HuH-7.5 (cell line): ENCODE measurements at places on chromosomes 5 and 9.

DNA sequence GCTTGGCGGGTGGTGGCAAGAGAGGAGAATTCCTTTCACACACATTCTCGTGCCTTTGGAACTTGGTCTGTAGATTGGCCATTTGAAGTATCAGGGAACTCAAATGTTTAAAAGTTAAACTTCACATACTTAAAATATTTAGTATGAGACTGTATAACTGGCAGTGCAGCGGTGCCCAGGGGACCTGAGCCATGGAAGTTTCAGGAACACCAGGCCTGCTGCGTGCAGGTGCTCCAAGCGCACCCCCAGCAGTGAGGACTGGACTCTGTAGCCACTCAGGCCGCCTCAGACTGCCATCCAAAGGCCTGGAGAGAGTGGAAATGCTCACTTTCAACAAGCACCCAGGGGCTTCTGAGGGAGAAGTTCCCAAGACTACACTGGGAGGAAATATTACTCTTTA lies 273.5 kb upstream of the IRX2 start:
- DNase-seq: no peak

GRCh38 chr5:38796742-38797108 lies 49.1 kb upstream of the OSMR start:
- no peak for DNase-seq

- DNase-seq: no peak
Observed at GRCh38 chr9:83020864-83021263, 42.1 kb downstream of the RASEF start.

DNA sequence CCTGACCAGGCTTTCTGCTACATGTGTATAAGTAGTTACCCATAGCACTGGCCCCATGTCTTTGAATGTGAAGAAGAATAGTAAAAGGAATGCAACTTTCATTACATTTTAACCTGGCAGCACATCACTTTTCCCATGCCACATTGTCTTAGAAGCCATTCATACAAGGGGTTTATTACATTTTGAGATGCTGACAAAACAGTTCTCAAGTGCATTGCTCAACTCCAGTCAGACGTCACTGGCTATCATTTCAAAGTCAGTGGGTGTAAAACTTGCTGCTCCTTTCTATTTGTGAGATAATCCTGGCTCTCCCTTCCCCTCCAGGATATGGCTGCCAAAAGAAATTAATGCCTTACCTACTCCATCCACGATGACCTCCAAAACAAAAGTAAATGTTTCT lies 97.0 kb upstream of the VCAN start:
- DNase-seq: no peak

DNA sequence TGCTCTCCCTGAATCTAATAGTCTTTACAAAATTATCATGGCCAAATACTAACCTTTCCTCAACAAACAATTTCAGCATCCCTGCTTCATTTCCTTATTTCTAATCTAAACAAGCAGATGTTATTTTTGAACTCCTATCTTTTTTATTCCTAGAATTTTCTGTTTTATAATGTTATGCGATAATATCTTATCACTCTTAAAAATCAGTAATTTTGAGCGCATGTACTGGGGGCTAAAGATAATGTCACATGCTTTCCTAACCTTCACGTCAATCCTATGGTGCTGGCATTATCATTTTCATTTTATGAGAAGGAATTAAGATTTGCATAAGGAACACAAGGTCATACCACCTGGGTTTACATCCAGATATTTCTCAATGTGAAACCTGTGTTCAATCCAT lies 648.0 kb downstream of the BRINP1 start:
- DNase-seq: no peak

- no peak for DNase-seq
Observed at GRCh38 chr9:95307538-95307937, 10.0 kb downstream of the FANCC start.

- no peak for DNase-seq
Observed at GRCh38 chr9:124004593-124004992, 7.0 kb upstream of the LHX2 start.

DNA sequence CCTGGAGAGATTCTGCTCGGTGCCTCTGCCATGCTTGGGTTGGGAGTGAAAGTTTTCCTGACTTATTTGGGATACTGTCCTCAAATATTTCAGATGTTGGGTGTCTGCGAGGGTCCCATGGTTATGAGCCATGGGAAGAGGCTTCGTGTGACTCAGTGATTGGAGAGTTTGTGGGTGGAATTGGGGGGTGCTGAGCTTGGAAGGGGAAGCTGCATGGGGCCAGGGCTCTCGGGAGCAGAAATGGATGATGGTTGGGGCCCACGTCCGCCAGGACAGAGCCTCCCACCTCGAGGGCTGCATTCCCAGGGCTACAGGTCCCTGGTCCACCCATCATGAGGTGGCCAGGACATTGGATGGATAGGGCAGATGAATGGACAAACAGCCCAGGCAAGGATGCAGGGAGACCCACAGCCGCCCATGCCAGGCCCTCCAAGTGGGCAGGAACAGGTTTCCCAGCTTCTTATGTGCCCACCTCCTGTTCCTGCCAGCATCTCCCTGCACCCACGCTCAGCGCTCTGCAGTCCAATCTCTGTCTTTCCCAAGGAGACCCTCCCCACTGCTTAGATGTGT lies 5.5 kb downstream of the OBP2B start:
- DNase-seq: no peak

- no peak for DNase-seq
Observed at GRCh38 chr9:134211811-134212485, 47.6 kb upstream of the RNU6ATAC start.

DNA sequence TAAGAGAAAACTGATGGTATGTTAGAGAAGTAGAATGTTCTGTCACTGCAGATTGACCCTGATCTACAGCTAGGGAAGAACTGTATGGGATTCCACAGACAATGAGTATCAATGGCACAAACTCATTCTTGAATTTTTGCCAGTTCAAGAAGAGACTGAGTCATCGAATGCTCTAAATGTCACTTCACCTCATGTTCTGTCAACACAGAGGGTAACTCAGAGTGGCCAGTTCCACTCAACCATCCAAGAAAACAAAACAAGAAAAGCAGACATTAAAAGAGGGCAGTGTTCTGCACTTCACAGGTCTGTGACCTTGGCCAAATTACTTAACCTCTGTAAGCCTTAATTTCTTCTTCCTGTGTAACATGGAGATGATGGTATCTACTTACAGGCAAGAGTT lies 132.2 kb upstream of the HMHB1 start:
- DNase-seq: no peak

DNA sequence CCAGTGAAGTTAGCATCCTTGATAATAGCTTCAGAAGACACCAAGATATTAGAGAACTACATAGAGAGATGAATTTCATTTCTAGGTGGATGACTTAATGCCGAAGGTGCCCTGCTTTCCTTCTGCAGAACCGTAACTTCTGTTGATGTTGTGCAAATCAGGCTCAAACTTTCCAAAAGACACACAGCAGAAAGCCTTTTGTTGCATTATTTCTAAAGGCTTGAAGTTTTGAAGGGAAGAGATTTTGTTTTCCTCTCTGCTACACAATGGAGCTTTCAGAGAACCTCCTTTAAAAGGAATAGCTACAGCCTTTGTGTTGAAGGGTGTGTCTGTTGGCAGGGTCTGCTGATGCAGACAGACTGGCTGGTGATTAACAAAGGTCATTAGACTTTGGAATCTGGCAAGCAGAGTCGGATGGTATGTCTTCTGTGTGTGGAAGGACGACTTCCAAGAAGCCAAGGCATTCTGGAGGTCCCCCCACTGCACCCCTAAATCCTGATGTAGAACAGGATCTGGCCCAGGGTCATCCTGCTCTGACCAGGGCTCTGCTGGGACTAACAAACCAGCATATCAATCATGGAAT lies 57.8 kb downstream of the ZNF462 start:
- peak; percentile 46 for DNase-seq

- no peak for DNase-seq
Observed at GRCh38 chr9:86445671-86446070, 91.5 kb upstream of the TUT7 start.

GRCh38 chr5:173123416-173123815 lies 20.9 kb upstream of the BNIP1 start:
- peak; percentile 44 for DNase-seq

GRCh38 chr5:18010053-18010452 lies 375.8 kb downstream of the TAF11L14 start:
- DNase-seq: no peak

DNA sequence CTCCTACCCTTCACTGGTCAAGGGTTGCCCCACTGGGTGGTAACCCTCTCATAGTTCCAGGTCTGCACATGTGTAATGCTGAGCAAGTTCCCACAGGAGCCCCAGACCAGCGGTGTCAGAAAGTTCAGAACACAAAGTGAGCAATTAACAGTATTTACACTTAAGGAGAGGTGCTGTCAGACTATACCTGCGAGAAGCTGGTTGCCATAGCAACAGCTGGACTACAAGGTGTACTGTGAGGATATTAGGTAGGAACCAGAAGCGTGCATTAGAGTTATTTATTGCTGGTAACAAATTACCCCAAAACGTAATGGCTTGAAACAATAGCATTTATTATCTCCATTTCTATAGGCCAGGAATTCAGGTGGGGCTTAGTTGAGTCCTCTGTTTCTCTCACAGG lies 317.0 kb upstream of the RPS23 start:
- no peak for DNase-seq

- DNase-seq: no peak
Observed at GRCh38 chr5:68464424-68464823, 248.9 kb downstream of the PIK3R1 start.

- DNase-seq: no peak
Observed at GRCh38 chr9:114718801-114719221, 36.8 kb upstream of the TEX48 start.

GRCh38 chr5:10588779-10589447 lies 25.0 kb downstream of the ANKRD33B start:
- DNase-seq: no peak

DNA sequence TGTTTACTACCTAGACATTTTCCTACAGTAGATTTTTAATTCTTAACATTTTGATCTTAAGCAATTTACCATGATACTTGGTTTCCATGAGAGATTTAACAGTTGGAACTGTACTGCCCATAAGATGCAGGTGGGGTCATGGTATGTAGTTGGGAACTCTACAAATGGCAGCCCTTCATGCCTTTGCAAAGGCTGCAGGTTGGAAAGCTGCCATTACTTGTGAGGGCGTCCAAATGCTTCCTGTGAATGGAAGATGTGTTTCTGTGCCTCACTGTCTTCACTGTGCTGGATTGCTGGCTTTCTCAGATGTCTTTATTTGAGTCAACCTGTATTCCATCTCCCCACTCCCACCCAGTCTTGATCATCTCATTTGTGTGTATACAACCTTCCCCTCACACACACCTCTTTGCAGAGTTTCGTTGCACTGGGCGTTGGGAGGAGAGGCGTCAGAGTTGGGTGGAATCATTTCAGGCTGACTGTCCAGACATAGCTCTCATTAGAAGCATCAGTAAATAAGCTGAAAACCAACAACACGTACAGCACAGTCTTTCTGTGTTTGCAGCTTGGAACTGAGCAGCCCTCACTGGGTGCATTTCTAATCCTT lies 14.8 kb upstream of the ABL1 start:
- DNase-seq: no peak

DNA sequence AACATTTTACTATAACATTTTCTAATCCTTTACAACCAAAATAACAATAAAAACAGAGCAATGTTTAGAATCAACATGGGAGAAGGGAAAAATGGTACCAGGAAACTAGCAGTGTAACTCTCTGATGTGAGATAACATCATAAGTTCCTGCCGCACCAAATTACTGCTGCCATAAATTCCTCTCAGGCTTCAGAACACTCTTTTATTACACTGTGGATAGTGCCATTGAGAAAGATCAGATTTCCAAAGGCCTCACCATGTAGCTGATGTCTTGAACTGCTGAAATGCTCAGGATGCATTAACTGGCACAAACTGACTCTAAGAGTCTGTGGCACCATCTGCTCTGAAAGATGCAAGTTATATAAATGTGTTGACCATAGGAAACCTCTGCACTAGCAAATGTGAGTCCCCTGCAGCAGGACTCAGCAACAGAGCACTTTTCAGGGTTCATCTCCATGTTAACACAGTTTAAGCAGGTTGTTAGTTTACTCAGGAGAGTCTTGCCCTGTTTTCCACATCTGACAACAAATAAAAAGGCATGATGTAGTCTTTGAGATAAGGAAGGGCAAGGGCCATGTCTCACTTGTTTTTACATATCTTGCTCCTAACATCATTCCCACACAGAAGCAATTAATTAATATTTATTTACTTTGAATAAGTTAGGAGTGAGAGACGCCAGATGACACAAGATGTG lies 218.1 kb downstream of the CETN3 start:
- no peak for DNase-seq

DNA sequence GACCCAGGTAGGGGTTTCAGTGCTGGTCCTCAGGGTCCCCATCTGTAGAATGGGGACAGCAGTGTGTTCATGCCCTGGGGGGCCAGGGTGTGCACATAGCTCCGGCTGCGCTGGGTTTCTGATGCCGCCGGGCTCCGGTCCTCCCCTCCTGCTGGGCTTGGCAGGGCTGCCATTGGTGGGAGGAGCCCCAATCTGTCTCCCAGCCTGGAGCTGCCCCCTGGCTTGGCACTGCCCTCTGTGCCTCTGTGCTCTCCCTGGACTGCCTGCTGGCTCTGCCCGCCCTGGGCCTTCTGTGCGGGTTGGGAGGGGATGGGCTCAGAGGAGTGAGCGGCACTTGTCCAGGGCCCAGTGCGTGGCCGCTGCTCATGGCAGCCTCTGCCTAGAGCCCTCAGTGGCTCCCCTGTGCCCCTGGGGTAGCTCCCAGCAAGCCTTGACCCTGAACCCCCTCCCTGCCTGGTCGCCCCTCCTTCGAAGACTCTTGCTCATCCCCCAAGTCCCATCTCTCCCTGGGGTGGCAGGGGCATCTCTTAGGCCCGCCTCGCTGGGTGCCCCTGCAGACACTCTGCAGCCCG lies 35.7 kb downstream of the RXRA start:
- no peak for DNase-seq

DNA sequence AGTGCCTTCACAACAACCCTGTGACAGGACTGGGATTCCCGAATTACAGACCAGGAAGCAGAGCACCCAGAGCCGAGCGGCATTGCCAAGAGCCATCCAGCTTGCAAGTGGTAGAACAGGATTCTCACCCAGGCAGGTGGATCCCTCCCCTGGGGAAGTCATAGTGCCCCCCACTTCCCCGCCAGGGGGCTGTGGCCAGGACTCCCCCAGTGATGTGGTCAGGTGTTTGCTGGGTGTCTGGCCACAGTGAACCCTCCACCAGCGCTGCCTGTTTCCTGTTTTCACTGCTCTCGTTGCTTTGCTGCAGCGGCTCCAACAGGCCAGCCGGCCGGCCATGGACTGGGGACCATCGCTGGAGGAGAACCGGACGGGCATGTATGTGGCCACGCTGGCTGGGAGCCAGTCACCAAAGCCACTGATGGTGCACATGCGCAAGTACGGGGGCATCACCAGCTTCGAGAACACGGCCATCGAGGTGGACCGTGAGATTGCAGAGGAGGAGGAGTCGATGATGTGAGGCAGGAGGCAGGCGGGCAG lies 19.3 kb downstream of the SLC6A7 start:
- DNase-seq: no peak

- peak; percentile 31 for DNase-seq
Observed at GRCh38 chr5:141641634-141642267, 5.0 kb downstream of the RELL2 start.

GRCh38 chr5:7910738-7911428 lies 41.9 kb downstream of the MTRR start:
- DNase-seq: no peak

- DNase-seq: no peak
Observed at GRCh38 chr5:137292461-137293027, 206.6 kb downstream of the SPOCK1 start.

GRCh38 chr9:121735793-121736770 lies 84.6 kb downstream of the DAB2IP start:
- DNase-seq: no peak
